Spinal cord (tissue), 10 donors: ENCODE measurements at places on chromosomes 6 and 20.

GRCh38 chr20:11682285-11682684 lies 235.4 kb upstream of the BTBD3 start:
- DNase-seq: no peak

DNA sequence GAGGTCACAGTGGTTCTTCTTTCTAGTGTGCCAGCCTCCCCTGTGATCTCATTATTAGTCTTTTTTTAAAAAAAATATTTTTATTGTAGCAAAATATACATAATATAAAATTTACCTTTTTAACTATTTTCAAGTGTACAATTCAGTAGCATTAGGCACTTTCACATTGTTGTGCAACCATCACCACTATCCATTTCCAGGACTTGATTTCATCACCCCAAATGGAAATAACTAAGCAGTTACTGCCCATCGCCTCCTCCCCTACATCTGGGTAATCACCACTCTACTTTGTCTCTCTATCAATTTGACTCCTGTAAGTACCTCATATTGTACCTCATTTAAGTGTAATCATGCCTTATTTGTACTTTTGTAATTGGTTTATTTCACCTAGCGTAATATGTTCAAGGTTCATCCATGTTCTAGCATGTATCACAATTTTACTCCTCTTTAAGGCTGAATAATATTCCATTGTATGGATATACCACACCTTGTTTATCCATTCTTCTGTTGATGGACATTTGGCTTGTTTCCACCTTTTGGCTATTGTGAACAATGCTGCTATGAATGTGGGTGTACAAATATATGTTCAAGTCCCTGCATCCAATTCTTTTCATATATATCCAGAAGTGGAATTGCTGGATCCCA lies 68.6 kb upstream of the FYN start:
- DNase-seq: no peak

DNA sequence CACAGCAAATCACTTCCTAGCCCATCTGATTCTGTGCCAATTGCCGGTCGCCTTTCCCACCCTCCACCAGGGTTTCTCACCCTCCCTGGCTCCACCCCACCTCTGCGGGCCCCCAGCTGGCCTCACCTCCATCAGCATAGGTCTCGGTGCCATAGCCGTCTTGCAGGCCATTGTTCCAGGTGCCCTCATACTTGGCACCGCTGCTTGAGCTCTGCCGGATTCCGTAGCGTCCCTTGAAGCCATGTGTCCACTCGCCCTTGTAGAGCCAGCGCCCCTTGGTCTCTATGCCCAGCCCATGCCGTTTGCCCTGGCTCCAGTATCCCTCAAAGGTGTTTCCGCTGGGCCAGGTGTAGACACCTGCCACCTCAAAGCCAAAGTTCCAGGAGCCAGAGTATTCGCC lies 787 bp downstream of the JPH2 start:
- no peak for DNase-seq

DNA sequence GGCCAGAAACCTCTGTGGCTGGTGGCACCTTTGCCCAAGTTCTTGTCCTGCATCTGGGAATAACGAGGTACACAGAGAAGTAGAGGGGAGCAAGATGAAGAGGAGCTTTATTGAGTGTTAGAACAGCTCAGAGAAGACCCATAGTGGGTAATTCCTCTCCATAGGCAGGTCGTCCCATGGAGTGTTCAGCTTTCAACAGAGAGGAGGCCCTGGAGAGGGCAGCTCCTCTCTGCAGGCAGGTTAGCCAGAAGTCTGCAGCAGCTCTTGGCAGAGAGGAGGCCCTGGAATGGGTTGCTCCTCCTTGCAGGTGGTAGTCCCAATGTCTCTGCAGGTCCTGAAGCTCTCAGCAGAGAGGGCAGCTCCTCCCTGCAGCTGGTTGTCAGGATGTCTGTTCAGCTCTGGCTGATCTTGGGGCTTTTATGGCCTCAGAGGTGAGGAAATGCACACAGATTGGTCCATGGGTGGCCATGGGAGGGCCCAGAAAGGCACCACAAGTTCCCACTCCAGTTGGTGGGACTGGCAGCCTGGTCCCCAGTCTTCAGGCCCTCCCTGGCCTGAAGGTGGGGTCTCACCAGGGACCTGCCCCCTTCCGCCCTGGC lies 89.0 kb downstream of the IPCEF1 start:
- DNase-seq: no peak

- no peak for DNase-seq
Measured at GRCh38 chr20:25276533-25277050, 28.7 kb downstream of the PYGB start.

DNA sequence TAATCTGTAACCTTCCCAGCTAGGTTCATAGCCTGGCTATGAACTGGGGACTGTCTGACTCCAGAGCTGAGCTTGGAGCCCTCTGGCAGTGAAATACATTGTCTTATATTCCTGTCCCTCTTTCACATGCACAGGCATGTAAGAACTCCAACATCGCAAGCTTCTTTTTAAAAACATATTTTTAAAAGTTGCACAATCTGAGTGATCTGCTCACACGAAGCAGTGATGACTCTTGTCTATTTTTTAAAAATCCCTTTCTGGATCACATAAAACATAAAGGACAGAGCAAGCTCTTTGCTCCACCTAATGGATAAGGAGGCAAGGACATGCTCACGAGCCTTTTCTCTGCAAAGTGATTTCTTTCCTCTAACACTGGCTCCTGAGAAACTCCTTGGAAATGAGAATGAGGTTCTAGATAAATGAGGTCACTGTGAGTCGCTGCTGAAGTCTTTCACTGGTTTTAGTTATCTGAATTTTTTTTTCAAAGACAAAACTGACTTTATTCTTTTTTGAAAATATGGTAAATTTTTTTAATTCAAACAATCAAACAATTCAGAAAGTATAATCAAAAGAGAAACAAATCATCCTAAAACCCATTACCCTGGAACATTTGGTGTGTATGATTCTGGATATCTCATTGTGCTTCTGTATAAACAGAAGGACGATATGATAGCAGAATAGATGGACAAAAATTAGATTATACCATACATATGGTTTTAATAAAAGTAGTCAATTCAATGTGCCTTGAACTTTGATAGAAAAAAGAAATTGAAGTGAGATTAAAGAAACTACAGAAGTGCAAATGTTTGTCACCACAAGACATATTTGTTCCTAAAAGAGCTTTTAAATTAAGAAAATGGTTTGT lies 30.8 kb downstream of the IL20RA start:
- DNase-seq: no peak
